NCI-H2171 (cell line): ENCODE measurements at places on chromosomes 13 and 19.
A peak's percentile ranks its signal among the peaks of the same experiment; 100 is the strongest.

- no peak for DNase-seq
Observed at GRCh38 chr13:37074703-37075102, 15.2 kb upstream of the SUPT20H start.

DNA sequence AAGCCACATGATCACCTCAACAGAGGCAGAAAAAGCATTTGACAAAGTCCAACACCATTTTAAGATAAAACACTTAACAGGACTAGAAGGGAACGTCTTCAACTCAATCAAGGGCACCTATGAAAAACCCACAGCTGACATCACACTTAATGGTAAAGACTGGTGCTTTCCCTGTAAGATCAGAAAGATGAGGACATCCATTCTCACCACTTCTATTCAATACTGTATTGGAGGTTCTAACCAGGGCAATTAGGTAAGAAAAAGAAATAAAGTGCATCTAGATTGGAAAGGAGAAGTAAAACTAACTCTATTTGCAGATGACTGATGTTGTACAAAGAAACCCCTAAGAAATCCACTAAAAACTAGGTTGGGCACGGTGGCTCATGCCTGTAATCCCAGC lies 11.2 kb upstream of the AKAP8 start:
- DNase-seq, result no peak

DNA sequence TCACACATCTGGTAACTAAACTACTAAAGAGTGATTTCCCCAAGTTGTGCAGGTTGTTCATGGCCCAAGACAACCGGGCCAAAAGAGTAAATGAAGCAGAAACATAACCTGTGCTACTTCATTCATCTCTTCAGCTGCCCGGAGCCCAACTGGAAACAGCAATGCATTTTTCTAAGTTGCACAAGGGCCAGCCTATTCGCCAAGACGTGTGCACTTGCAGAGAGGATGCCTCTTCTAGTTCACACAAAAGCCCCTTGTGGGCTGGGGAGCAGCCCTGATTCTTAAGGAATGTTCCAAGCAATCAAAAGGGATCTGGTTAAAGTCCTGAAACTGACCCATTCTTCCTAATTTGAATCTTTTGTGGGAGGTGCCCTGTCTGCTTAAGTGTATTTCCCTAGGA lies 275.8 kb downstream of the SHISA2 start:
- DNase-seq, result no peak

DNA sequence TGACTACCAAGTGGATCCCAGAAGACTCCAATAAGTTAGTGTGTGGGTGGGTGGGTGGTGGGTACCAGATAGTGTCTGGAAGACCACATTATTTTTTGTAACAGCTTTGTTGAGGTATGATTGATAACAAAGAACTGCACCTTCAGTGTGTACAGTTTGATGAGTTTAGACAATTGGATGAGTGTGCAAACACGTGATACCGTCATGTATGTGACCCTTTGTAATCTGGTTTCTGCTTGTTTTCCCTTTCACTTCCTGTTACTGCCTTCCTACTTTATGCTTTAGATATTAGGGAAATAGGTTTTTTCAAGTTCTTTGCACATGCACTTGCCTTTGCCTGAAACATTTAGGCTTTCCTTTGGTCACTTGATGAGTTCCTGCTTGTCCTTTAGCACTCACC lies 8.5 kb downstream of the RPL21 start:
- no peak for DNase-seq

- no peak for DNase-seq
Observed at GRCh38 chr19:16095071-16095571, 16.6 kb upstream of the RAB8A start.

DNA sequence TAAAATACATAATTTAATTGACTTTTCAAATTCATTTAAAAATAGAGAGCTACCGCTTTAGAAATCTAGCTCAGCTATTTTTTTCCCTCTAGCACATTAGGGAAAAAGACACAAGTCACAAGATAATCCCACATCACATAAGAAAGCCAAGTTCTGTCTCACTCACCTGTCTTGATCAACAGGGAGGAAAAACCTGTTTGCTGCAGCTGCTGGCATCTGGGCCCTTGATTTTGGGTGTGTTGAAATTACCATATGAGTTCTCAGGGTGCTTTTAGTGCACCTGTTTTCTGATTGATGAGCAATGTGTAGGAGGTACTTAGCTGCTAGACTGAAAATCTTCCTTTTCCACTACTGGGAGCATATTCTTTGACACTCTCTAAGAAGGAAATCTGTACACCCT lies 53.8 kb downstream of the ZDHHC20 start:
- DNase-seq, result no peak

- DNase-seq, result no peak
Observed at GRCh38 chr13:34822650-34823049, 119.4 kb upstream of the NBEA start.

DNA sequence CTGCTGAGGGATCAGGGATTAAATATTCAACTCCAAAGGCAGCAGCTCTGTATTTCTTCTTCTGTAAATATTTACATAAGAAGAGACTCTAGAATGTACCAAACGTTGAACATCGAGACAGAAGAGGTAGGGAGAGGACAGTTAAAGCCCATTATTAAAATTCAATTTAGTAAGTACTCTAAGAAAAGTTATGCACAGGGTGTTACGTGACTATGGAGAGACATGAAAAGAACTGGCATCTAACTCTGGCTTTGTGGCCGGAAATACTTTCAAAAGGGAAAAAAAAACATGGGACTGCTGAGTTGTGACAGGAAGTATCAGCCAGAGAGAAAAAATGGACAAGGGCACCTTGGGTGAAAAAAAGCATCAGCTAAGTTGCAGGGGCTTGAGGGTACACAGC lies 36.7 kb downstream of the LNX2 start:
- no peak for DNase-seq

- DNase-seq, result no peak
Observed at GRCh38 chr19:7999376-7999775, 6.1 kb downstream of the ELAVL1 start.

DNA sequence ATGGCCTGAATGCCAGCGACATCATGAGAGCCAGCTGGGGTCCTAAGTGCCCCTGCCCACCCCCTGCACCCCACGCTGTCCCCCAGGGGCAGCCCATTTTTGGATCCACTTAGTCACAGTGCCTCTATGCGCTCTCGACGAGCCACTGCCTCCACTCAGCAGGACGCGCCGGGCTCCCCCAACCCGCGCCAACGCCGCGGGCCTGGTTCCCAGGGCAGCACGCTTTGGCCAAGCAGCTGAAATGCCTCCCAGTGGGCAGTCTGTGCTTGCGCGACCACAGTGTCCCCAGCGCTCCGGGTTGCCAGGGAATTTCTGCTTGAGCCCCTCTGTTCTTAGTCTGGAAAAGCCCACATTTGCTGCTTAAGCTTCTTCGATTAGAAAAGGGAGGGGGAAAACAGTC lies 39.4 kb downstream of the TMED1 start:
- DNase-seq, result no peak

GRCh38 chr13:71828117-71828516 lies 38.9 kb downstream of the DACH1 start:
- no peak for DNase-seq

GRCh38 chr13:113407531-113408393 lies 43.8 kb upstream of the GRTP1 start:
- DNase-seq, result no peak

- no peak for DNase-seq
Observed at GRCh38 chr13:67934617-67935330, 704.6 kb upstream of the PCDH9 start.

DNA sequence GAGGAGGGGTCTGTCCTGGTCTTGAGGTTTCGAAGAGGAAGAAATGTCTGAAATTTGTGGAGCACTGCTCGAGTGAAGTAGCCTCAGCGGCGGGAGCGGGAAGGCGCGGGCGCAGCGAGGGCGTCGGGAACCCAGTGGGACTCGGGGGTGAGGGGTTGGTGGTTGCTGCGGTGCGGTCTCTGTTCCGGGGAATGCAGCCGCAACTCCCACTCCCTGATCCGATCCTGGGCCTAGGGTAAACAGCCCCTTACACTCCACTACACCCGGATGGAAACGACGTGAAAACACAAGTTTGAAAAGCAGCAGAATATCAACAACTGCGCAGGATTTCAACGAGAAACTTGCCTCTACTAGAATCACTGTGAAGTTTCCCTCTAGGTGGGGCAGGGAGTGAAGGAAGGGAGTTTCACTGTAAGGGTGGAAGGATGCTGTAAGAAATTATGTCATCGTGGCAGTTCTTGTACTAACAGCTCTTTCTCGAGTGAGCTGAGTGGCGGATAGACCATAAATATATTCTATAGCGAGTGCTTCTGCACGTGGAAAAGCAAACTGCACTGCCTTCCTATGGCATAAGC lies 2.0 kb upstream of the KLF12 start:
- DNase-seq, result peak; percentile 21

GRCh38 chr13:51412431-51412830 lies 40.4 kb downstream of the INTS6 start:
- peak; percentile 3 for DNase-seq

GRCh38 chr13:109567315-109567714 lies 219.1 kb downstream of the IRS2 start:
- DNase-seq, result no peak

DNA sequence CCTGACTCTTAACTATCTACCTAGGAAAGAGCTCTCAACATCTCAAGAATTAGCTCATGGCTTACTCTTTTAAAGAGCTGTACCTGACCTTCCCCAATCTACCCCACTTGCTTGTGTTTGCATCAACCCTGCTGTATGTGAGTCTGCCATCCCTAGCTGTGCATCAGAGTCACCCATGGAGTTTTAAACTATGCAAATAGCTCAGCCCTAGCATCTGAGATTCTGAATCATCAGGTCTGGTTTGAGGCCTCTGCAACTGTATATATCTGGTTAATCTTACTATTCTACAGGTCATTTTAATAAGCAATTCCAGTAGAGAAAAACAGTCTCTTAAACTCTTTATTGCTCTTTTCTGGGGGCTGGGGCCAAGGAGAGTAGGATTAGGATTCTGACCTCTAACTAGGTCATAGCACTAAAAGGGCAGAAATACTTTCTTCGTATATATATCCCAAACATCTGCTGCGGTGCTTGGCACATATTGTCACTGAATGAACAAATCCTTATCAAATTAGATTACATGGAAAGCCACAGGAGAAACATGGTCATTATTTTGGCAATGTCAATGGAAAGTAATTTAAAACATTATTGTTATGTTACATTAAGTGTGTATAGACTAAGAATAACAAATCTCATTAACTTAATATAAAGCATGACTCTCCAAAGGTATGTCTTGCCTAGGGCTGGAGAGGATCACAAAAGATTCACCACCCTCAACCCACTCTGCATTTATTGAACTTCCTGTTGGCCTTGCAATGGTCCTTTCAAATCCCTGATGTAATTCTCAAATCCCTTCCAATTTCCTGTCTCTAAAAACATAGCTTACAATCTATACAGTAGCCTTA lies 232.2 kb downstream of the DACH1 start:
- no peak for DNase-seq
